ENCODE measurements at places on chromosomes 6 and 20.
A peak's percentile ranks its signal among the peaks of the same experiment; 100 is the strongest.

- no peak for DNase-seq
Measured at GRCh38 chr6:10054672-10055071, 360.2 kb downstream of the TFAP2A start.

DNA sequence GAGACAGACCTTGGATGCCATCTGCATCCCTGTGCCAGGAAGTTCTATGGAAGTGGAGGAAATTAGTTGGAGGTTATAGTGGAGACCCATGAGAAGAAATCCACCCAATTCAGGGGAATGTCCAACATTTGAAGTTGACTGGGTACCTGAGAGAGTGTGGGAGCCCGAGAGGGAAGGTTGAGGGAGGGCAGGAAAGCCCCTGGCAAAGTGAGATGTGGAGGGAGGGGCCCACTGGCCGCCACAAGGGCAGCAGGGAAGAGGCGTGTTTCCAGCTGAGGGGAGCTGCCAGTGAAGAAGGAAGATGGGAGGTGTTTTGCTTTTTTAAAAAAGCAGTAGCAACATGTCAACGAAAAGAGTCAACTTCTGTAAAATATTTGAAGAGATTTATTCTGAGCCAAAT is 16.3 kb upstream of the SERPINB9 start:
- DNase-seq: no peak

DNA sequence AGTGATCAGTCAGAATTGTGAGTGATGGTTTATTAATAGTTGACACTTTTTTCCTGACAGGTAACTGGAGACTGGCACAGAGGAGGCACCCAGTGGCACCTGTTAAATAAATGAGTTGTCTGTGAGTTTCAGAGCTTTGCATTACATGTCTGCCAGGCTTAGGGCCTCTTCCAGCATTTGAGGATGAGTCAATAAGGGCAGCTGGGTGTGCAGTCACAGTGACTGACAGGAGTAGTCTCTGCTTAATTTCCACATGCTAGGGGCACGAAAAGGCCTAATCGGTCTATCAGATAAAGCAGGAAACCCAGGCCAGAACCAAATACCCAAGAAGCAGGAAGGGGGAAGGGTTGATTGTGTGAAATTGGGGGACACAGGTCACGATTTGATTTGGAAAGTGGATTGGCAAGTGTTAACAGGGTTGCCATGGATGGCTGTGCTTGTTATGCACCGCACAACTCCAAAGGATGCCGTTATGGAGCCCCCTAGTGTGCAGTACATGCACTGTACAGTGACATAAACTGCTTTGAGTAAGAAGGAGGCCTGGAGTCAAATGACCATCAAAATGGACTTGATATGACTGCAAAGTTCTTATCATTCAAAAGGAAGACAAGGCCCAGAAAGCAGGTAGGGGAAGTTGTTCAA is 111.9 kb upstream of the GGTLC1 start:
- peak; percentile 53 for DNase-seq

DNA sequence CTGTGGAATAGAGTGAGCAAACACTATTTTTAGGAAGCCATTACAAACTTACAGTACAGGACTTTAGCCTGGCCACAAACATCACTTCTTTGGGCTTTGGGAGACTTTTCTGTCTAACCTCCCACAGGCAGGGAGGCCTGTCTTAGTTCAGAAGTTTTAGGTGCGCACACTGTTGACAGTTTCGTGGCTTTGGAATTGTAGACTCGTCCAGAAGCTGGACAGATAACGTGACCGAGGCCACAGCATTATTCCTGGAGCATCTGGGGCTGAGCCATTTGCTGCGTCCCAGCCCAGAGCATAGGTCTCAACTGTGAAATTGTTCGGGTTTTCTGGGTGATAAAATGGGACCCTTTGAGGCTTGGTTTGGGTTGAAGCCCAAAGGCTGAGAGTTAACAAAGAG is 53.8 kb downstream of the NDUFAF5 start:
- no peak for DNase-seq

DNA sequence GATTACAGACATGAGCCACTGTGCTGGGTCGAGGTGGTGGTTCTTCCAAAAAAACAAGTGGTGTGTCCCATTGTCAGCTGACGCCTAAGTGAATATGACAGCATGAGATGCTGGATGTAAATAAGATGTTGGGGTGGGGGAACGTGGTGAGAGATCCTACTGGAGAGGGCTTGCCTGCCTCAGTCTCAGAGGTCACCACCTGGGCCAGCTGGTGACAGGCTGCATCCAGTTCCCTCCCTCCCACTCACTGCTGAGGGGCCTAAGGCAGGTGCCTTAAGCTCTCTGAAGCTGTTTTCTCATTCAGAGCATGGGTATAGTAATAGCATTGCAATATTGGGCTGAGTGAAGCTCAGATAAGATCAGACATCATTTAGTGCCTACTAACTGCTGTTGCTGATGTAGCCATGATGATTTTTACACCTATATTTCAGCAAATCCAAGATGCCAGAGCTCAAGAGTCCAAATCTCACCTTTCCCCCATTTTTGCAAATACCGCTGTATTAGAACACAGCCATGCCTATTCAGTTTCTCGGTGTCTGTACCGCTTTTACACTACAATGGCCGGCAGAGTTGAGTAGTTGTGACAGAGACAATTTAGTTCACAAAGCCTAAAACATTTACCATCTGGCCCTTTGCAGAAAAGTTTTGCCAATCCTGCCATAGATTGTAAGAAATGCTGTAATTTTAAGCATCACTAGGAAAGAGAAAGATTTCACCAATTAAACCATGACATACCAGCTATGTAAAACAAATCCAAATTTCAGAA is 171.3 kb downstream of the ANKRD60 start:
- DNase-seq: no peak

DNA sequence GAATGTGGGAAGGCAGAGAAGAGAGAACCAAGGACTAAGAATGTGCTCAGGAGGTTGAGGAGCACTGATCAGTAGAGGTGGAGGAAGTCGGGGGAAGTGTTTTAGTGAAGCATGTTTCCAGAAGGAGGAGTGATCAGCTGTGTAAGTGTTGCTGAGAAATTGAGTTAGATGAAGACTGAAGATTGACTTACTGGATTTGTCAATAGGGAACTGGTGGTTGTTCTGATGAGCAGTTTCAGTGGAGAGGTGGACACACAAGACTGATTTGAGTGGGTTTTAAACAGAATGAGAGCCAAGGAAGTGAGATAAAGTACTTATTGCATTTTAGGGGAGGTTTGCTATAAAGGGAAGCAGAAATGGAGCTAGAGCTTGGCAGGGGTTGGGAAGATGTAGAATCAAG is 182.6 kb downstream of the CDKAL1 start:
- no peak for DNase-seq

DNA sequence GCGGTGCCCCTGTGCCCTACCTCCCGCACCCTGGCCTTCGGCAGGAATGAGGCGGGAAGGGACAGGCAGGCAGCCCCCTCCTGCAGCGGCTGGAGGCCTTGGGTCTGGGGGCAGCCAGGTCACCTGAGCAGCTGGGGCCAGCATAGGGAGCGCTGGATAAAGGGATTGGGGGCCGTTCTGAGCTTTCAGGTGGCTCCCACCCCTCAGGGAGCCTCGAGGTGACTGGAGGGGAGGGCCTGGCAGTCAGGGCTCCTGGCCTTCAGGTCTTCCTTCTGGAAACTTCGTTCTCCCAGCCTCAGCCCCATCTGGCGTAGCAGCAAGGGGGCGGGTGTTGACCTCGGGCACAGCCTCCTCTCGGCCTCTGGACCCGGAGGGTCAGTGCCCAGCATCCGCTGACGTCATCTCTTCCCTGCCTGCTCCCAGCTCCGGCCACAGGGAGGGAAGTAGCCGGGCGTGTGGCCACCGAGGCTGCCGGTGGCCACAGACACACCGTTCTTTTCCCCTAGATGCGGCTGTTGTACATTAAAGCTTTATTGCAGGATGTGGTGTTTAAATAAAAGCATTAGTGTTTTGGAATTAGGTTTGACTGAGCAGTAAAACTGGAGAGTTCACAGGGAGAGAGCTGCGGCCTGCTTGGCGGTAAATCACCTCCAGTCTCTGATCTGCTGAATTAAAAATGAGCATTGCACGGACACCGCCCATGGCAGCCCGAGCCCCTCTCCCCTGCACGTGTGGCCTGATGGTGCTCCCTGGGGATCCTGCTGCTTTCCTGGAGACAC is 80.0 kb upstream of the GATA5 start:
- DNase-seq: no peak

DNA sequence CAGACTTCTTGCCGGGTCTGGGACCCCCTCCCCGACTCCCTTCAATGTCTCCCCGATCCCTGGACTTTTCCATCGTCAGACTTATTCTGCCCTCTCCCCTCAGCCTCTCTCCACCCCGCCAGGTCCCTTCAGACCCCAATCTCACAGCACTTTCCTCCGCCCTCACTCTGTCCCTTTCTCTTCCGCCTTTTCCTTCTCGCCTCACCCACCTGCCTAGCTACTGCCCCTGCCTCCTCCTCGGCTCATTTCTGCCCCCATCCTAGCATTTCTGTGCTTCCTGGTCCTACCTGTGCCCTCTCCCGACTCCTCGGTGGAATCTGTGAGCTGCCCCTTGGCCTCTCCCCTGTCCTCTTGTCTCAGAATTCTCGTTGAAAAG is 616 bp downstream of the CHMP4B start:
- DNase-seq: no peak

GRCh38 chr6:95660544-95660943 is 83.2 kb downstream of the MANEA start:
- DNase-seq: no peak

- no peak for DNase-seq
Measured at GRCh38 chr6:110693994-110694393, 121.3 kb downstream of the CDK19 start.

- no peak for DNase-seq
Measured at GRCh38 chr6:106027758-106028157, 58.4 kb upstream of the PRDM1 start.

- no peak for DNase-seq
Measured at GRCh38 chr20:58891086-58891717, 38.7 kb downstream of the GNAS start.

DNA sequence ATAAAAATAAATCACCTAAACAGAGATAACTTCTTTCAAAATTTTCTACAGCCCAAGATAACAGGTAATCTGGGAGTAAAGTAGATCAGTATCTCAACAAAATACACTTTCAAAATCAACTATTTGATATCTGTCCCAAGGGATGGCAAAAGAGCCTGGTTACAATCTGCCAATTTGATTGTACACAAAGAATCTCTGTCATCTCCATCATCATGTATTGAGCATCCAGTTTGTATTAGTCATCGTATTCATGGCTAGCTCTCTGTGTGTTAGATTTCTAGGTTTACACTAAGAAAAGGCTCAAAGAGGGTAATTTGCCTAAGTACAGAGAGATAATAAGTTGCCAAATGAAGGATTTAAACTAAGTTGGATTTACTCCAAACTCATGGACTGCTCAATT is 329.0 kb upstream of the NRSN1 start:
- DNase-seq: peak; percentile 45

DNA sequence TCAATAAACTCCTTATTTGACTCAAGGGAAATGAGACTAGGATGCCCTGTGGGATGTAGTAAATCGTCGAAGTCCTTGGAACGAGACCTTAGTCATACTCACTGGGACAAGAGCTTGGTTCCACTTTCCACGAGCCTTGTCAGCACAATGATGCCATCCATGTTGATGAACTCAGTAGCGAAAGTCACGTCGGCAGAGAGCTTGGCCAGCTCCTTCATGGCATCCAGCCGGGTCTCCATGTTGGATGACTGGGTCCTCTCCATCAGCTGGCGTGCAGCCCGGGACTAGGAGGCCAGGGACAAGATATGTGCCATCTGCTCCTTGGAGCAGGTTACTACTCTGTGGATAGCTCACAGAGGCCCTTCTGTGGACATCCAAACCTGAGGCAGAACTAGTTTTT is 17.5 kb downstream of the ELMO2 start:
- no peak for DNase-seq

GRCh38 chr20:61146023-61146422 is 106.0 kb upstream of the CDH4 start:
- DNase-seq: no peak

DNA sequence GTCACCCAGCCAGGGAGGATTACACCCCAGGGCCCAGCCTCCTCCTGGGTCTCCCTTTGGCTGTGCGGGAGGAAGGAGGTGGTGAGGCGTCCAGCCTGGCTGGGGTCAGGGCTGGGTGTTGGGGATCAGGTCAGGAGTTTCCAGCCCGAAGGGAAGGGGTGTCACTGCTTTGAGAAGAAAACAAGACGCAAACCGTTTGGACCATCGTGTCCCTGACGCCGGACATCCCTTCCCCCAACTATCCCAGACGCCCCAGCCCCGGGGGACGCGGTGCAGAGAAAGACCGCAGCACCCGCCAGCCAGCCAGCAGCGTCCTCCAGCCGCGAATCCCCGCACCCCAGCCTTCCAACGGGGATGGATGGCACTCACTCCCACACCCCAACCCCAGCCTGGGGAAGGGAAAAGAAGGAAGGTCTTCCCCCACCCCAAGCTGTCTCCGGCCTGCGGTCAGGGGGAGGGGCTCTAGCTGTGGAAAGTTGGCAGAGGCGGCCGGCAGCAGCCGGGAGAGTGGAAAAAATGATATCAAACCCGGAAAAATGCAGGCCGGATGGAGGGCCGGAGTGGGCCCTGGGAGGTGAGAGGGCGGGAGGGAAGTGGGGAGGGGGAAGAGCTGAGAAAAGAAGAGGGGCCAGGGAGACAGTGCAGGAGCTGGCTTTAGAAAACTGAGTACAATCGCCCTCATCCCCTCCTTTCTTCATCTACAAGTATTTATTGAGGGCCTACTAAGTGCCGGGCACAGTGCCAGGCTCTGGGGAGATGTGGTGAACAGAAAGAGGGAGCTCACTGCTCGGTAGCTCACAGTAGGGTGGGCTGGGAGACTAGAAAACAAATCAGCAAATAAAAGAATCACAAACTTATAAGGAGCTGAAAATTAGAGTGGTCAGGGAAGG is 10.6 kb downstream of the REM1 start:
- DNase-seq: no peak

DNA sequence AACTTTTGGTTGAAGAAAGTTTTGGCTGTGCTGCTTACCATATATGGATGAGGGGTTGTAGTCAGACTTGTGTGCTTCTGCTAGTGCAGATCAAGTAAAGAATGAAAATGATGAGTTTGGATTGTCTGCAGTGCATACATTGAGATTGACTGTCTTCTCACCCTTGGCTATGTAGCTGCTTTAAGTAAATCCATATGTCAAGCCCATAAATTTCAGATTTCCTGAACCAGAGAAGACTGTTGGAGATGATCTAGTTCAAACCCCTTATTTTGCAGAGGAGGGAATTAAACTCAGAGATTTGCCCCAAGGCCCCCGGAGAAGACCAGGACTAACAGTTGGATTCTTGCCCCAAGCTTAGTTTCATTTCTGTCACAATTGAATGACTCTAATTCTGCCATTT is 67.2 kb downstream of the PKIB start:
- no peak for DNase-seq

GRCh38 chr6:134161041-134161440 is 108.6 kb upstream of the SLC2A12 start:
- DNase-seq: no peak

DNA sequence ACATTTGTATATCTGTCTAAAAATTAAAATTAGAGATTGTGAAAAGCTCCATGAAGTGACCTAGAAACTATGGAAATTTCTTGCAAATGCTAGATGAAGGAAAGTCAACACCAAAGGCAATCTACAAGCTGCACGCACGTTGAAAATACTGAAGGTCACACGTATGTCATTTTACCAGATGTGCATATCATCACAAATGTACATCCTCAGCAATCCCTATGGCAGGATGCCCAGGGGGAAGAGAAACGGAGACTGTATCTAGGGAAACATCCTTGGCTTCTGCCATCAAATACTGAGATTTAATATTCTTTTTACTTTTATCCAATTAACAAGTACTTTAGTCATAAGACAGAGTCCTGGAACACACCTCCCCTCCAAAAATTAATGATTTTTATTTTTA is 672.0 kb downstream of the RNF144B start:
- no peak for DNase-seq
